Suppressor macrophage (primary cell): ENCODE measurements at places on chromosomes 6 and 20.

- DNase-seq = no peak
Observed at GRCh38 chr6:110532431-110532830, 56.0 kb upstream of the SLC22A16 start.

DNA sequence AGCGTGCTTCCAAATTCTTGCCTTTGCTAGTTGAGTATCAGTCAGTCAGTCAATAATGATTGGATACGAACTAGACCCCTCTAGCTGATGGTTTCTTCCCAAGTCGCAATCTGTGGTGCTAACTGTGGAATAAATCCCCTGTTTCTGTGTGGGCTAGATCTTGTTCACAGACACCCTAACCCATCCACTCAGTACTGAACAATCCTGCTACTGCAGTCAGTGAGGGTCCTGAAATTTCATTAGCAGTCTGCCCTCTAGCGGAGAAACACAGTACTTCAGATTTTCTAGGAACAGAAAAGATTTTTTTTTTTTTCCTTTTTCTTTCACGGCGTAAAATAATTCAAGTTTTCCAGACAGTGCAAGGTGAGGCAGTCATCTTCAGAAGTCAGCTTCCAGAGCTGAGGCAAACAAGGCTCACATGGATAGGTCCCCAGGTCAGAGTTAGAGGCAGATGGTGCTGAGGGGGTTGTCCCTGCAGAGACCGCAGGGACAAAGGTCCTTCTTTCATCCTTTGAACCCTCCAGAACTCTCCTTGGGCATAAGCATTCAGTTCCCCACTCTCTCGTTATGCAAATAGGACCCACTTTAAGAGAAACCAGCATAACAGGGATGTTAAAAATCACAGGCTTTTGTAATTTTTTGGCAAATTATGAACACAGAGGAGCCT lies 119.6 kb downstream of the SCML4 start:
- peak; percentile 60 for DNase-seq

GRCh38 chr6:169251371-169251802 lies 2.3 kb downstream of the THBS2 start:
- no peak for DNase-seq

- DNase-seq = no peak
Observed at GRCh38 chr20:46078954-46079353, 10.8 kb downstream of the NCOA5 start.

DNA sequence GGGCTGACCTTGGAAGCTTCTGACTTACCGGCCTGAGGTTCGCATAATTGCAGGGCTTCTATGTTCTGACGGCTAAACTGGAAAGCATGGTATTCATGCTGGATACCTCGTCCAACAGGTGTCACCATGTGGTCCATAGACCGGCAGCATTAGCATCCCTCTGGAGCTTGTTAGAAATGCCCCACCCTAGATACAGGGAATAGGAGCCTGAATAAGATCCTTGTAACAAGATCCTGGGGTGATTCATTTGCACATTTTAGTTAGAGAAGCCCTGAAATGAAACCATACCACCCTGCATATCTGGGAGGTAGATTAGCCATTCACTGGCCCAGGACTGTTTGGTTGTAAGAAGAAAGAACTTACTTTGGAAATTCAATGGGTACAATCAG lies 77.7 kb downstream of the TMEM170B start:
- DNase-seq = no peak

- no peak for DNase-seq
Observed at GRCh38 chr6:45209762-45210161, 118.4 kb upstream of the RUNX2 start.

DNA sequence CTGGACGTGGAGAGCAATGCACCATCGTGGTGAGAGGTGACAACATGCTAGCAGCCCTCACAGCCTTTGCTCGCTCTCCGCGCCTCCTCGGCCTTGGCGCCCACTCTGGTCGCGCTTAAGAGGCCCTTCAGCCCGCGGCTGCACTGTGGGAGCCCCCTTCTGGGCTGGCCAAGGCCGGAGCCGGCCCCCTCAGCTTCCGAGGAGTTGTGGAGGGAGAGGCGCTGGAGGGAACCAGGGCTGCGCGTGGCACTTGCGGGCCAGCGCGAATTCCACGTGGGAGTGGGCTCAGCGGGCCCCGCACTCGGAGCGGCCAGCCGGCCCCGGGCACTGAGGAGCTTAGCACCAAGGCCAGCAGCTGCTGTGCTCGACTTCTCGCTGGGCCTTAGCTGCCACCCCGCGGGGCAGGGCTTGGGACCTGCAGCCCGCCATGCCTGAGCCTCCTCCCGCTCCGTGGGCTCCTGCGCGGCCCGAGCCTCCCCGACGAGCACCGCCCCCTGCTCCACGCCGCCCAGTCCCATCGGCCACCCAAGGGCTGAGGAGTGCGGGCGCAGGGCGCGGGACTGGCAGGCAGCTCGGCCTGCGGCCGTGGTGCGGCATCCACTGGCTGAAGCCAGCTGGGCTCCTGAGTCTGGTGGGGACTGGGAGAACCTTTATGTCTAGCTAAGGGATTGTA lies 3.8 kb downstream of the GPX6 start:
- DNase-seq = no peak

DNA sequence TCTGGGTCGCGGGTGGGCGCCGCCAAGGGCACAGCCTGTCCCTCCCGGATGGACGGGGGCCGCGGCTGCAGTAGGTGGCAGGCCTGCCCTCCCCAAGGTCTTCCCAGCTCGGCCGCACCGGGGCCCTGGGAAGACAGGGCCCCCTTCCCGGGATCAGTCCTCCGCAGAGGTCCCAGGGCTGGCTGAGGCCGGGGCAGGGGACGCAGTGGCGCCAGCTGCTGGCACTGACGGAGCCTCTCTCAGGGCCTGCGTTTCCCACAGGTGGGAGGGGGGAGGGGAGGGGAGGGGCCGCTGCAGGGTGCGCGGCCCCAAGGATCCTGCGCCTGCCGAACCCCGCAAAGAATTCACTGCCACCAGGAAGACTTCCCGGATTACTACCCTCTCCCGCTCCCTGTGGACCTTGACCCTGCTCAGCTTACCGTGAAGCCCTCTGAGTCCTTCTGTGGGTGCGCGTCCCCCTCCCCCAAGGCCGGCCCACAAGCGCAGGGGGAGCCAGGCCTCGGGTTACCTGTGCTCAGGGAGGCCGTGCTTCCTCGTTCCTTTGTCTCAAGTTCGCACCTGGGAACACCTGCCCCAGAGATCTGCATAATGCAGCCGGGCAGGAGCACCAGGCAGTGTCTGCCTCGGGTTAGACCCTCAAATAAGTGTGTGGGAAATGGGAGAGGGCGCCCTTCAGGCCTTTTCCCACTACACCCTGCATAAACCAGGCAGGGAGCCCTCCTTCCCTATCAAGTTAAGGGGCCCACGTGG lies 5.1 kb downstream of the LZTS3 start:
- DNase-seq = no peak

DNA sequence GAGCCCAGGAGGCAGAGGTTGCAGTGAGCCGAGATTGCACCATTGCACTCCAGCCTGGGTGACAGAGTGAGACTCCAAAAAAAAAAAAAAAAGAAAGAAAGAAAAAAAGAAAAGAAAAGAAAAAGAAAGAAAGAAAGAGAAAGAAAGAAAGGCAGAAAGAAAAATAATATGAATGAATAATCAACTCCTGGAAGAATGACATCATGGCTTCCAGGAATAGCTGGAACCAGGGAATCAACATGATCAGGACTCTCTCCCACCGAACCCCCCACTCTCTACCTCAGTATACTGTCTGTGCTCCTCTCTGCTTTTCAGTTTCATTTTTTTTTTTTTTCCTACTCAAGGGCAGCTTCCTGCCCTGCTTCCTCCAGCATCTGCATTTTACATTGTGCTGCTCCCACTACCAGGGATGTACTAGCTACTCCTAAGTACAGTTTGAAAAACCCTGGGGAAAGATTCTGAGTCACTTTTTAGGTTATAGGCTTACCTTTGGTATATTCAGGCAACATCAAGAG lies 19.7 kb upstream of the MTCL3 start:
- no peak for DNase-seq

- no peak for DNase-seq
Observed at GRCh38 chr6:88985901-88986300, 22.5 kb upstream of the RNGTT start.

DNA sequence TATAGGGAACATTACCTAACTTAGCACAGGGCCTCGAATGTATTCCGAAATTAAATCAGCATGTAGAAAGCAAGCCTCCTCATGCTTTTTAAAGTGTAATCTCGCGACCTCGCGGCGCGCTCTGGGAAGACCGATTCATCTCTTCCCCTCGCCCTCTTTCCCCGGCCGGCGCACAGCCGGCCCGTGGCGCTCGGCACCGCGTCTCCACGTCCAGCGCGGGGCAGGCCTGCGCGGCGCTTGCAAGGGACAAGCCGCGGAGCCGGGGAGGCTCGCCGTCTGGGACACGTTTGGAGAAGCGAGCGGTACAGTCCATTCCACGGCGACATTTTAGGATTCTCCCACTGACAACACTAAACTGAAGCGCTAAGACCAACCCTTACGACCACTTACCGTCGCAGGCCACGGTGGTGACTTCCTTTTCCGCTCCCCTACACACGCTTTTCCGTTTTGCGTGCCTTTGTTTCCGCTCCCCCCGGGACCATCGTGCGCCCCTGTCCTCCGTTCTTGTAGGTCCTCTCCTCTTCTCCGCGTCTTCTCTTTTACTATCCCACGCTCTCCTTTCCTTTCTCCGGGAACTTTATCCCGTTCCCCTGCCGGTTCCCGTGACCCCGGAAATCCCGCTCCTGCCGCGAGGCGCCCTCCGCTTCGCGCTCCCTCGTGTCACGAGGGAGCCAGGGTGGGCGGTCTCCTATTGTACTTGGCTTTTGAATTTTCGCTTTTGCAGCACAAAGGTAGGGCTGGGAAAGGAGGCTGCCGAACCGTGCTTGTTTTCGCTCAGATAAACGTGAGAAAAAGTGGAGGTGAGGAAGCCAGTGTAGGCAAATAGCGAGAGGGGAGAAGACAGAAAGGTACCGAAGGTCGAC lies at the start of gene ECHDC1:
Gene ECHDC1 (minus strand): TSS at position 664 of the 863 bp plus-strand sequence. CDS start 12,581 bp downstream, outside the sequence.
- DNase-seq = peak; percentile 79

DNA sequence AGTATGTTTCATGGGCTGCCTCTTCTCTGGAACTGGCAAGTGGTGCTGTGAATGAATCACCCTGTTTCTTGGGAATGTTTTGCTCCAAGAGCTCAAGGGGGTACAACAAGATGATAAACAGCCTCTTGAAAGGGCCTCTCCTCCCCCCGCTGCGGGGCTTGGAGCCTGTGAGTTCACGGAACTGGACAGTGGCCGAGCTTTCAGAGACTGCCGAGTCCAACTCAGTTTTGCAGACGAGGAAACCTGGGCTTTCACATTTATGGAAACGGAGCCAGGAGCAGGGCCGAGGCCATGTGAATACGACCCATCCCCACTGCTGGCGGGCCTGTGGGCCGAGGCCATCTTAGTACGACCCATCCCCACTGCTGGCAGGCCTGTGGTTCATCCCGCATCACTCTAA lies 18.2 kb upstream of the SRC start:
- DNase-seq = no peak

DNA sequence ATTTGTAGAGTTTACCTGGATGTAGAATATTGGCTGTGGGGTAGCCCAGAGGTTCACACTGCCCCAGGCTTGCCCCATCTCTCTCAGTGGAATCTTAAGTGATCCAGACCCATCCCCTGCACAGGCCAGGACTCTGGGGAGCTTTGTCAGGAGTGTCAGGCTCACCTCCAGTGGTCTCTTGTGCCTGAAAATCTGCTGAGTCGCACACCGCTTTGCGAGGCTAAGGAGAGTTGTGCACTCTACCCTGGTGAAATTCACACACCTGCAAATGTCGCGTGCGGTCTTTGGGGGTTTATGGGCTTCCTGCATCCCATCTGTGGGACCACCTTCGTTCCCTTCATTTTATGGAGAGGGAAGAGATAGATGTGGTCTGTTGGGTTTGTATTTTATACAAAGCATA lies 63.6 kb upstream of the KIF25 start:
- DNase-seq = no peak

DNA sequence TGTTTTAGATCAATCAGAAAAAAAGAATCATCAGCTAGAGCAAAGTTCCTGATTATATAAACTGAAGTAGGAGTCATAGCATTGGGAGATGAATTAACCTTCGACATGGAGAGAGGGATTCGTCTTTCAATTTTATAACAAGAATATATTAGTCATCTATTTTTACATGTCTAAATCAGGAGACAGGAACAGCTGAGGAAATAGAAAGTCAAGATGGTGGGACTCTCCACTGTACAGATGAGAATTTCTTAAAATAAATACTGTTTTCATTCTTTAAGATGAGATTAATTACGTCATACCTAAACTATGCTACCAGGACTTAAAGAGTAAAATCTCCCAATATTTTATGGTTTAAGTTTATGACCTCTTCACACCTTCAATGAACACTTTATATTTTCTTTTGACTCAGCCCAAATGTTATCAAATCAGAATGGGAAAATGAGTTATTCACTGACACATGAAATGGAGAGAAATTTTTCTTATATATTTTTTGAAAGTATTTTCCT lies 1137.7 kb downstream of the EPHA7 start:
- DNase-seq = no peak

DNA sequence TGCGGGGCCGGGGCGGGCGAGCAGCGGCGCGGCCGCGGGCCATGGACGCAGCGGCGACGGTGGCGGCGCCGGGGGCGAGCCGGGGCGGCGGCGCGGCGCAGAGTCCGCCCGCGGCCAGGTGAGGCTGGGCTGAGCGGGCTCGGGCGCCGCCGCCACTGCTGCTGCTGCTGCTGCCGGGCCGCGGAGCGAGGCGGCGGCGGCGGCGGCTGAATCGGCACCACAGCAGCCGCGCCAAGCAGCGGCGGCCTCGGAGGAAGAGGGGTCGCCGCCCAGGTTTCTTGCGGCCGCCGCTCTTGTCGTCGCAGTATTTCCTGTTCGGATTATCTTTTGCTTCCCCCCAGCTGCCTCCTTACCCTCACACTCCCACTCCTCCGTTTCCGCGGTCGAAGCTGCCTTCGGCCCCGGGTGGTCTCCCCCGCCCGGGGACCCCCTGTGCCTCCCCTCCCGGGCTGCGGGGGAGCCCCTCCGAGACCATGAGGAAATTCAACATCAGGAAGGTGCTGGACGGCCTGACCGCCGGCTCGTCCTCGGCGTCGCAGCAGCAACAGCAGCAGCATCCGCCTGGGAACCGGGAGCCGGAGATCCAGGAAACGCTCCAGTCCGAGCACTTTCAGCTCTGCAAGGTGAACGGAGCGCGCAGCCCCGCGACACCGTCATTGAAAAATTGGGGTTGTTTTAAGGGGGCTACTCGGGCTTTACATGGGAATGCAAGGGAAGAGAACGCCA lies at the start of gene STXBP5:
Gene STXBP5 (plus strand): TSS at position 358 of the 726 bp plus-strand sequence. CDS start 116 bp downstream, at position 474.
- DNase-seq = peak; percentile 52

GRCh38 chr6:23272536-23272935 lies 703.2 kb downstream of the HDGFL1 start:
- DNase-seq = no peak

DNA sequence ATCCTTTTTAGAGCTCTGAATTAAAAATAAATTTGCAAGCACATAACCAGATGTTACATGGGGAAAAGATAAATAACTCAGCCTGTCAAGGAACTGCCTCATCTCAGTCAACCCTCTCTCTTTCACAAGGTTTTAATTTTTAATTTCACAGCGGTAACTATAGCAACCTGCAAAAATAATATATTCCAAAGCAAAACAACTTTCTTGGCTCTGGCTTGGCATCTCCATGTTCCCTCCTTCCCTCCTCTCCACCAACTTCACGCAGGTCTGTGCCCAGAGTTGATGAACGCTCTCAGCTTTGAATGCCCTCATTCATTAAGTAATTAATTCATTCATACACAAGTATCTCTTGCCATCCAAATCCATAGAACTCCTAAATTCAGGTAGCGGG lies 32.5 kb upstream of the SIRPA start:
- DNase-seq = no peak

GRCh38 chr6:23265270-23265669 lies 695.9 kb downstream of the HDGFL1 start:
- DNase-seq = no peak

GRCh38 chr6:148653138-148653776 lies 93.6 kb upstream of the UST start:
- no peak for DNase-seq
